Immature natural killer cell (primary cell): ENCODE measurements at places on chromosomes 1 and 21.

- DNase-seq: no peak
- H3K27ac ChIP-seq: no peak overlapping the region
- H3K4me3 ChIP-seq: no peak overlapping the region
- no peaks in the 10 kb centered on the region for H3K27me3 ChIP-seq
- no peaks in the 10 kb centered on the region for H3K4me1 ChIP-seq
- H3K36me3 ChIP-seq: no peaks in the 10 kb centered on the region
Observed at GRCh38 chr1:163870666-163871065, 548.9 kb downstream of the NUF2 start.

DNA sequence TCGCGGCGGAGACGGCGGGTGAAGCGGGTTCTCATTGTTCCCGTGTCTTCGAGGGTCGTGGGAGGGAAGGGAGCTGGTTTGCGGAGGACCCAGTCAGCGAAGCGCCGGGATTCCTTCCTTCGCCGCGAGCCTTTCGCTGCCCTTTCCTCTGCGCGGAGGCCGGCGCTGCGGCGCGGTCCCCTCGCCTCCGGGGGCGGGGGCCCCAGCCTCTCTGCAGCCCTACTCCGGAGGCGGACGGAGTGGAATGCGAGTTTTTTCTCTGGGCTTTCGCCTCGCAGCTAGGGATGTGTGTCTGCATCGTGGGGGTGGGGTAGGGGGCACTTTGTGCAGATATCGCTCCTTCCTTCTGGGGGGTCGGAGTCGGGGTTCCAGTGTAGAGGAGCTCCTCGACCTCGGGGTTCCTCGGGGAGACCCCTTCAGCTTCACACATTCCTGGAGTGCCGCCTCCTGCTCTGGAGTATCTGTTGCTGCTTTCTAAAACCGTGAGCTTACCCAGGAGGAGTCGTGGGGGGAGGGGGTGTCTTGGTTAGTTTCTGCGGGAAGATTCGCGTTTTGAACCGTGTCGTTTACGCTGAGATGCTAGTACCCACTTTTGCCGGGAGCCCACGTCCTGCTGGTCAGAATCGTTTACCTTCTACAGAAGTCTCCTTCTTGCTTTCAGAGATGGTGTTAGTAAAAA is 595 bp downstream of the RNF2 start:
- peak overlapping the region; percentile 95 for H3K27ac ChIP-seq
- peaks cover 11% of the 10 kb centered on the region for H3K27me3 ChIP-seq
- DNase-seq: peak; percentile 34
- peak overlapping the region; percentile 97 for H3K4me3 ChIP-seq
- no peaks in the 10 kb centered on the region for H3K36me3 ChIP-seq
- H3K4me1 ChIP-seq: peaks cover 57% of the 10 kb centered on the region

GRCh38 chr1:199551967-199552565 is 475.4 kb upstream of the NR5A2 start:
- H3K27me3 ChIP-seq: no peaks in the 10 kb centered on the region
- no peak for DNase-seq
- H3K4me3 ChIP-seq: no peak overlapping the region
- H3K27ac ChIP-seq: no peak overlapping the region

- peak overlapping the region; percentile 67 for H3K27ac ChIP-seq
- H3K36me3 ChIP-seq: peaks cover 6% of the 10 kb centered on the region
- peaks cover 8% of the 10 kb centered on the region for H3K27me3 ChIP-seq
Observed at GRCh38 chr1:23098463-23099170, 70.0 kb downstream of the LUZP1 start.

DNA sequence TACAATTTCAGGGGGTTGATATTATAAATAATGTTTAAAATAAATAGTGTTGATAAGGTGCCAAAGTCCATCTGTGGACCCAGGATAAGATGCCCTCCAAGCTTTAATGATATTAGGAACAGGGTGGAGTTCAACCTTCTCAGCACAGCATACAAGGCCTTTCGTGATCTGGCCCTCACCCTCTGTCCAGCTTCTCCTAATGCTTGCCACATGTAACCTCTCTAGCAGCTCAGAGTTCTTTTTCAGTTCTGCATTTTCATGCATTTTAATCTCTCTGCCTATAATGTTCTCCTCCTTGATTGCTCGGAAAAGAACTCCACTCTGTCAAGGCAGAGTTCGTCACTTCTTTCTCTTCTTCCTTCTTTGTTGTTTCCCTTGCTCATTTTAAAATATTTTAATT is 21.4 kb upstream of the SMAP2 start:
- H3K27ac ChIP-seq: no peak overlapping the region
- H3K36me3 ChIP-seq: no peaks in the 10 kb centered on the region
- H3K4me3 ChIP-seq: no peak overlapping the region
- no peaks in the 10 kb centered on the region for H3K4me1 ChIP-seq
- no peak for DNase-seq

DNA sequence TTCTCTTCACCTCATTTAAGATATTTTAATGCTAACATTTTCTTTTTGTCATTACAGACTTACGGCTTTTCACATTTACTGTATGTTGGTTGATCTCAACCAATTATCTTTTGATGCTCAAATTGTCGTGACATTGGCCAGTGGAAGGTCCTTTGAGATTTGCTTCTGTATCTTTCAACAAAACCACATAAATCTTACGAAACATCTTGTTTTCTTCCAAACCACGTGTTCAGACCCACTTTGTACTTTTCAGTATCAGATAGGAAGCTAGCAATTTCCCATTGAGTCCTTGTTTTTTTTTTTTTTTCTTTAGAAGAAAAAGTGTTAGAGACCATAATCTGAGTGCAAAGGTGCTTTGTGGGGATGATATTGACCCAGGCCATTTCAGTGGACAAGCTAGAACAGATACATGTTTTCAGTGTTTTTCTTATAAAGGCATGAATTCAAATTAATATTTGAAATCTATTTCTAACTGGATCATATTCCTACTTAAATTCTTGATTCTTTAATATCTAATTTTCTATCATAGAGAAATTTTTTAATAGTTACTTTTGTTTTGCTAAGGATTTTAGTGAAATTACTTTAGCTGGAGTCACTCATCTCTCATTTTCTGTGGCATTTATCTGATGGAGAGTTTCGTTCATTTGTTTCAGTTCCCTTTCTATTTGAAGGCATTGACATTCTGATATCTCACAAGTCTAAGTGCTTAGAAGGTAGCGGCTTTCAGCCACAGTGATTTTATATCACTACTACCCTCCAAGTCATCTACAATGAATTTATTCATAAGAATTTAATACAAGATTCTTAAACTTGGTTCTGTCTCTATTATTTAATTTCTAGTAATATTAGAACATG is 26.7 kb downstream of the ATG4C start:
- H3K27me3 ChIP-seq: no peaks in the 10 kb centered on the region
- H3K36me3 ChIP-seq: peaks cover 54% of the 10 kb centered on the region
- no peak overlapping the region for H3K27ac ChIP-seq

DNA sequence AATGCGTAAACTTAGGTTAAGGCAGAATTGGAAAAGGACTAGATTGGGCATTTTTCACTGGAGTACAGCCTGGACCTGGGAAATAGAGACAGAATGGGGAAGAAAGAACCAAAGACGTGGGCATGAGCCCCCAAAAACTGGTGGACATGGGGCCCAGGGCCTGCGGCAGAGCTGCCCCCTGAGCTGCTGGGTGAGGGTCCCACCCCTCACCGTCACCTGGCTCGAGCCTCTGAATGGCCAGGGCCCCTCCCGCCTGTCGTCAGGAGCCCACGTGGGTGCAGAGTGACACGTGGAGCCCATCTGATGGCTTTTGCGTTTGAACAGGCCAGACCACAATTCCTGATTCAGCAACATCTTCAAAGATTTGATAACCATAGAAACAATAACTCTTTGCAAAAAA is 360.9 kb upstream of the VAMP3 start:
- no peak overlapping the region for H3K27ac ChIP-seq
- H3K27me3 ChIP-seq: peaks cover 1% of the 10 kb centered on the region
- no peaks in the 10 kb centered on the region for H3K36me3 ChIP-seq
- H3K4me3 ChIP-seq: no peak overlapping the region
- no peaks in the 10 kb centered on the region for H3K4me1 ChIP-seq
- DNase-seq: no peak

DNA sequence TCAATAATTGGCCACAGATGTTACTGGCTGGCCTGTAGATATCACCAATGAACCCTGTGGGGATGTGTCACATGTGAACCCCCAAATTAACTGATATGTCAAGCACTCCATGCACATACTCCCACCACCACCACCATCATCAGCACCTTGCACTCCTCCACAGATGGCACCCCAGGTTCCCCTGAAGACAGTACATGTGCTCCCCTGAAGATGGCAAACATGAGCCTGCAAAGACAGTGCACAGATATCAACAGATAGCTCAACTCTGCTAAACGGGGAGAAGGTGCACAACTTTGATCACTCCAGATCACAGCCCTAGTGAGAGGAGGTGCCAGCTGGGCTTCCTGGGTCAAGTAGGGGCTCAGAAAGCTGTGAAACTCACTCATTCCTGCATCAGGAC is 74.4 kb downstream of the CLCA4 start:
- H3K36me3 ChIP-seq: no peaks in the 10 kb centered on the region
- peaks cover 14% of the 10 kb centered on the region for H3K4me1 ChIP-seq
- no peak overlapping the region for H3K27ac ChIP-seq
- peaks cover 7% of the 10 kb centered on the region for H3K27me3 ChIP-seq

- no peaks in the 10 kb centered on the region for H3K27me3 ChIP-seq
- DNase-seq: no peak
- H3K4me1 ChIP-seq: no peaks in the 10 kb centered on the region
Observed at GRCh38 chr1:55854911-55855310, 639.7 kb upstream of the USP24 start.

- peaks cover 3% of the 10 kb centered on the region for H3K36me3 ChIP-seq
- peaks cover 25% of the 10 kb centered on the region for H3K27me3 ChIP-seq
- peaks cover 39% of the 10 kb centered on the region for H3K4me1 ChIP-seq
- peak overlapping the region; percentile 65 for H3K4me3 ChIP-seq
Observed at GRCh38 chr1:220880726-220881506, 1.7 kb downstream of the HLX start.

DNA sequence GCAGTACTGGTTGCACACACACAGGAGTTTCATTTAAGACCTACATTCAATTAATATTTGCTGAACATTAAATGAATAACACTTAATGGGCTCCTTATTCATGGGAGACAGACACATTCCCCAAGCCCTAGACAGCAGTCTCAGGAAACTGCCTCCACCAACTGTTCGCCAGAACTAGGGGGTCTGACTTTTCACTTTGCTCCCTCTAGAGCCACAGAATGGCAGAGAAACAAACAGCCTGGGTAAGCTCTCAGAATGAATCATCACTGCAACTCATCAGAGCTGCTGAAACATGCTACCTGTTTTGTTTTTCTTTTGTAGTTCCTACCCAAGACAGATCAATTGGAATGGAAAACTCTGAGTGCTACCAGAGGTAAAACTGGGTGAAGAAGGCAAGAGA is 31.7 kb downstream of the ELK4 start:
- H3K27me3 ChIP-seq: no peaks in the 10 kb centered on the region
- no peak overlapping the region for H3K27ac ChIP-seq
- H3K4me3 ChIP-seq: no peak overlapping the region
- peaks cover 20% of the 10 kb centered on the region for H3K36me3 ChIP-seq
- H3K4me1 ChIP-seq: peaks cover 2% of the 10 kb centered on the region

GRCh38 chr1:21027805-21028204 is 148.9 kb downstream of the EIF4G3 start:
- DNase-seq: no peak
- H3K36me3 ChIP-seq: peaks cover 2% of the 10 kb centered on the region
- peaks cover 4% of the 10 kb centered on the region for H3K27me3 ChIP-seq
- peaks cover 20% of the 10 kb centered on the region for H3K4me1 ChIP-seq

- no peak overlapping the region for H3K27ac ChIP-seq
- H3K36me3 ChIP-seq: no peaks in the 10 kb centered on the region
- no peaks in the 10 kb centered on the region for H3K4me1 ChIP-seq
- no peak overlapping the region for H3K4me3 ChIP-seq
- no peak for DNase-seq
- H3K27me3 ChIP-seq: no peaks in the 10 kb centered on the region
Observed at GRCh38 chr1:156970017-156970416, 49.6 kb downstream of the LRRC71 start.

DNA sequence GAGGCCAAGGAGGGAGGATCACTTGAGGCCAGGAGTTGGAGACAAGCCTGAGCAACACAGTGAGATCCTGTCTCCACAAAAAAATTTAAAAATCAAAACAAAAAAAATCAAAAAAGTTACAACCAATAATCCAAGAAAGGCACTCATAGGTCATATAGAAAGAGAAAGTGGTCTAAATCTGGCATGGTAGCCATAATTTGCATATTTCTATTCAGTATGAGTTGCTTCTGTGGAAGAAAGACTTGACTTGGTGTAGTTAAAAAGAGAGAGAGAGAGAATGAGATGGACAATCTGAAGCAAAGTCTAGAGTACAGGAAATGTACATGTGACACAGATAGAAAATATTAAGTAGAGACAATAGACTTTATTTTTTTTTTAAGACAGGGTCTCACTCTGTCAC is 22.5 kb downstream of the JMJD4 start:
- H3K4me3 ChIP-seq: no peak overlapping the region
- no peak overlapping the region for H3K27ac ChIP-seq
- H3K27me3 ChIP-seq: peaks cover 7% of the 10 kb centered on the region
- H3K36me3 ChIP-seq: peaks cover 10% of the 10 kb centered on the region

DNA sequence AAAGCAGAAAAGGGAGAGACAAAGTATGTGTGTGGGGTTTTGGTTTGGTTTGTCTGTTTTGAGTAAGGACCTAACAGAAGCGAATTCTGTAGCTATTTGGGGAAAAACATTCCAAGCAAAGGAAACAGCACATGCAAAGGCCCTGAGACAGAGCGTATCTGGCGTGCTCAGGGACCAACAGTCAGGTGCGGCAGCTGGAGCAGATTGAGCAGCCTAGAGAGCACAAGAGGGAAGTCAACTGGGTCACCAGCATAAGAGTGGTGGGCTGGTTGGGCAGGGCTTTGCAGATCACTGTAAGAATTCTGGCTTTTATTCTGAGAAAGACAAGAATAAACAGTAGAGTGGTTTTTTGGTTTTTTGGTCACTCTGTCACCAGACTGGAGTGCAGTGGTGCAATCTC is 11.8 kb downstream of the TGFBR3 start:
- DNase-seq: no peak
- no peaks in the 10 kb centered on the region for H3K27me3 ChIP-seq
- peak overlapping the region; percentile 84 for H3K4me3 ChIP-seq

DNA sequence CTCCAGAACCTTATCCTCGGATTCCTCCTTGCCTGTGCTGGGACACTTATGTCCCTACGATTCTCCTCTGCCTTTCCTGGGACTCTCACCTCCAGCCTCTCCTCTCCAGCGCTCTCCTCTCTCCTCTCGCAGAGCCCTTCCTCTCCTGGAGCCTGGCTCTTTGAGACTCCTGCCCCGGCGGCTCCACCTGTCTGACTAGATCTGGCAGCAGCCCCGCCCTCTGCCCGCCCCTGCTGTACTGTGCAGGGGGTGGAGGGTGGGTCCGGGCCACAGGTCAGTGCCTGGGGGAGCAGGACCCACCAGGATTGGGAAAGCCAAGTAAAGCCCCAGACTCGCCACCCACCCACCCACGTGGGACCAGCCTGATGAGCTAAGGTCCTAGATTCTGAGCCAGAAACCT is 1.6 kb downstream of the ELOVL1 start:
- H3K27ac ChIP-seq: peak overlapping the region; percentile 89
- peaks cover 50% of the 10 kb centered on the region for H3K4me1 ChIP-seq
- no peak for DNase-seq

- H3K4me3 ChIP-seq: no peak overlapping the region
- no peaks in the 10 kb centered on the region for H3K36me3 ChIP-seq
- H3K4me1 ChIP-seq: no peaks in the 10 kb centered on the region
- no peak overlapping the region for H3K27ac ChIP-seq
- DNase-seq: no peak
Observed at GRCh38 chr1:29271724-29272123, 35.4 kb downstream of the PTPRU start.
